ENCODE measurements at places on chromosomes 3 and 15. TPM values are rescaled to one million over a fixed set of nuclear protein-coding genes. Genes with fewer than 3 reads are reported as not detected.

Gene HRG
- total RNA-seq = not detected

Gene LRRC49
- 21.2 TPM for total RNA-seq

Gene HEMK1
- 32.8 TPM for total RNA-seq

- peak overlapping the region; percentile 1 for H3K27ac ChIP-seq
- no peak for DNase-seq
- H3K4me3 ChIP-seq = no peak overlapping the region
- H3K27me3 ChIP-seq = no peaks in the 10 kb centered on the region
Observed at GRCh38 chr3:30098653-30099455, 507.5 kb upstream of the TGFBR2 start.

Gene PLCB2
- 11.5 TPM for total RNA-seq

GRCh38 chr3:194178669-194179068 is 42.7 kb downstream of the HES1 start:
- no peaks in the 10 kb centered on the region for H3K27me3 ChIP-seq
- H3K4me1 ChIP-seq = peaks cover 31% of the 10 kb centered on the region
- no peak overlapping the region for H3K27ac ChIP-seq
- H3K36me3 ChIP-seq = no peaks in the 10 kb centered on the region
- DNase-seq = no peak

Gene SLC2A2
- total RNA-seq = not detected

Gene TTC23
- 34.6 TPM for total RNA-seq

Gene DLEC1
- 1.8 TPM for total RNA-seq

DNA sequence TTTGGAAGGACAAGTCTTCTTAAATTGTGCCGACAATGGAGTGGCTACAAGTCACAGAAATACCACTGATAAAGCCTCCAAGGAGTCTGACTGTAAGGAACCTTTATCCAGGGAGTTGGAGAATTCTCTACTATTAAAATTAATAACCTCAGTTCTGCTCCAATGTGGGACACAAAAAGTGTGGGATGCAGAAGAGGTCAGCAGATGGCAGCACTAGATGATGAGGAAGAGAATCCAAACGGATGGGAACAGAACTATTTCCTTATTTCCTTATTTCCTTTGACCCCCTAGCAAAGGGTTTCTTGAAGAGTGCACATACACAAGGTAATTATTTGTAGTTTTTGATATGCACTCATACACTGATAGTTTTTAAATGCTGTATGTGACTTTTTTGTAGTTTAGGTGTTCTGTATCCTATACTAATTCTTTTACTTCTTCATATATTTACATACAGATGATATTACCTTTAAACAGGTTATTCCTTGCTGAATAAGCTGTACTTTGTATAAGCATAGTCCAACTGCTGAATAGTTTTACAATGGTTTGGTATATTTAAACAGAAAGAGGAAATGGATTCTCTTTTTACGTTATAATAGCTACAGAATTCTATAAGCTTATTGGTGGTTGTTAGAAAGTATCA is 25.6 kb upstream of the NLGN1 start:
- no peak for DNase-seq
- no peak overlapping the region for H3K4me3 ChIP-seq
- no peak overlapping the region for H3K27ac ChIP-seq
- H3K27me3 ChIP-seq = no peaks in the 10 kb centered on the region
- H3K36me3 ChIP-seq = no peaks in the 10 kb centered on the region

GRCh38 chr15:37581866-37582532 is 352.4 kb upstream of the TMCO5A start:
- H3K27me3 ChIP-seq = no peaks in the 10 kb centered on the region
- no peak for DNase-seq
- no peak overlapping the region for H3K27ac ChIP-seq
- H3K4me3 ChIP-seq = no peak overlapping the region

DNA sequence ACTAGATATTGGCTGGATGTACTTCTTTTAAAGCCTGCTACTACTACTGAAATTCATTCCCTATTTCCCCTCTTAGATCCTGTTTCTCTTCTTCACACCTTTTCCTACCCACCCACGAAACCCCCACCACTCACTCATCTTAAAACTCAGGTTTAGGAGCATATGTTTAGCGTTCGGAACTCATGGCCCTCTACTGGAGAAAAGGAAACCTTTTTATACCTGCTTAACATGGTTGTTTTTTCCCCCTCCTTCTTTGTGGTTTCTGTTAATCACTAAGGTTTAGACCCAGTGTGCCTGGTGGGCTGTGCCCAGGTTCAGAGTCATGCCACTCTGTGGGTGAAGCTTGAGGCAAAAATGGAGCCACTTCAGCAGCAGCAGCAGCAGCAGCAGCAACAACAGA is 2.6 kb downstream of the ARID3B start:
- H3K27me3 ChIP-seq = peaks cover 19% of the 10 kb centered on the region
- DNase-seq = no peak
- H3K36me3 ChIP-seq = peaks cover 6% of the 10 kb centered on the region
- H3K4me1 ChIP-seq = peaks cover 56% of the 10 kb centered on the region
- no peak overlapping the region for H3K27ac ChIP-seq

GRCh38 chr15:29268706-29269484 is 727 bp downstream of the NSMCE3 start:
- H3K4me1 ChIP-seq = peaks cover 38% of the 10 kb centered on the region
- no peaks in the 10 kb centered on the region for H3K36me3 ChIP-seq
- peak overlapping the region; percentile 98 for H3K27ac ChIP-seq
- no peak for DNase-seq

Gene CLDN16
- 0.11 TPM for total RNA-seq

DNA sequence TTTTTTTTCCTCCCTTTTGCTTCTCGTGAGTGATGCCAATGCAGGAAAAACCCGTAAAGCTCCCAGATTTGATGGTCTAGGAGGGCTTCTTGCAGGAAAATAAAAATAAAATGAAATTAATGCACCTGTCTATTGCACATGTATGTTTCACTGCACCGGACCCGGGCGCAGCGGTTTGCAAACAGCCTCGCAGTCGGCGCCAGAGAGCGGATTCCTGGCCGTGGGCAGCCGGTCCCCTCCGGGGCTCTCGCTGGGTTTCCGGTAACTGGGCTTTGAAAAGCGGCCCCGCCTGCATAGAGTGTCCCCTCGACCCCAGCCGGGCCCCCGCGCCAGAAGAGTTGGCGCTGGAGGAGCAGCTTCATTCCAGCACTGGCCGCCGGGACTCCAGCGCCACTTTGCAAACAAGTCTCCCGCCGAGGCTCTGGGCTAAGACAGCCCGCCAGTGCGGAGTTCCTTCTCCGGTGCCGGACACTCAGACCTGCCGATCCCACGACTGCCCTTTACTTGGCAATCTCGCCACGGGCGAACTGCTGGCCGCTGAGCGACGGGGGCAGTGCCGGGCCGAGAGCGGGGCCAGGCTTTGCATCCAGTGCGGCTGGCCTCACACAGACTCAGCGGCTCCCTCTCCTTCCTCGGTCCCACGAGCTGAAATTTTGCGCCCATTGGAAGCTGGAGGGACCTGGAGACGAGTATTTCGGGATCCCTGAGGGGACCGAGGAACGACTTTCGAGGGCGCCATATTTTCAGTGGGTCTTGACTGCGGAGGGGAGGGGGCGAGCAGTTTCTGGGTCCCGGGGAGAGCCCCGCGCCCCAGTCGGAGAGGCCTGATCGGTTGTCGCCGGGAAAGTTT is 225.9 kb upstream of the C2CD4B start:
- peak; percentile 61 for DNase-seq
- H3K4me3 ChIP-seq = peak overlapping the region; percentile 94
- H3K4me1 ChIP-seq = peaks cover 15% of the 10 kb centered on the region
- H3K27me3 ChIP-seq = peaks cover 4% of the 10 kb centered on the region

Gene DUOX2
- total RNA-seq = 1.6 TPM

GRCh38 chr15:61092361-61093157 is 136.5 kb downstream of the RORA start:
- H3K36me3 ChIP-seq = peaks cover 3% of the 10 kb centered on the region
- H3K4me3 ChIP-seq = no peak overlapping the region
- no peak for DNase-seq
- no peaks in the 10 kb centered on the region for H3K27me3 ChIP-seq
- H3K4me1 ChIP-seq = peaks cover 51% of the 10 kb centered on the region
- peak overlapping the region; percentile 76 for H3K27ac ChIP-seq

- H3K4me1 ChIP-seq = peaks cover 1% of the 10 kb centered on the region
- H3K27me3 ChIP-seq = no peaks in the 10 kb centered on the region
- no peak overlapping the region for H3K4me3 ChIP-seq
- DNase-seq = no peak
- H3K27ac ChIP-seq = no peak overlapping the region
Observed at GRCh38 chr3:196440696-196441095, 8.5 kb upstream of the UBXN7 start.

DNA sequence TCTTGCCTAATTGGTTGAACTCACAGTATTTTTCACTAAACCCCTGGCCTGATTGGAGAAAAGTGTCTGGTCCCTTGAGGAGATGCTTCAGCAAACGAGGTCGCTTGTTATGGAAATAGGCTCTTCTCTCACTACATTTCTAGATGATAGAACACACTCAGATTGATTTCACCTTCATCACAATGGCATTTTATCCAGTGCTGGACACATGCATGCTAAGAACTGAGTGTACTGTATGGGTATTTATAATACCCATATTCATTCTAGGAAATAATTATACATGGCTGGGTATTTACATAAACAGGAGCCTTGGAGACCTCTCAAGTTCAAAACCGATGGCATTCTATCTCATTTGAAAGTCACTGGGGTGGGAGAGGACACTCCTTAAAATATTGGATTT is 444.9 kb downstream of the LPP start:
- no peak for DNase-seq
- no peak overlapping the region for H3K4me3 ChIP-seq
- no peaks in the 10 kb centered on the region for H3K27me3 ChIP-seq
- no peaks in the 10 kb centered on the region for H3K36me3 ChIP-seq
